ENCODE measurements at places on chromosomes 7 and 10.
A peak's percentile ranks its signal among the peaks of the same experiment; 100 is the strongest.

DNA sequence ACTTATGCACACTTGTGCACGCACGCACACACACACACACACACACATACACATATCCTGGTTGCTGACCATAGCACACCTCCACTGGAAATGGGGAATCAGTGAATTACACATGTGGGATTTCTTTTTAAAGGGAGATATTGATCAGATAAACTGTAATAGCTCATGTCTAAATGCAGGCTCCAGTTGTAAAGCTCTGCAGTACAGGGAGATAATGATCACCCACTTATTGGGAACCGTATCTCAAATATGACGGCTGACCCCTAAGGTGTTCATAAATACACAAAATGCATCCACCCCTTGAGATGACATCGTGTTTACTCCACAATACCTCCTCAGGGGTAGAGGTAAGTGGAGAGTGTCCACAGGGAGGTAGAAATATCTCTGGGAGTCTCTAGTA lies 79.2 kb downstream of the PLXNA4 start:
- DNase-seq = no peak

DNA sequence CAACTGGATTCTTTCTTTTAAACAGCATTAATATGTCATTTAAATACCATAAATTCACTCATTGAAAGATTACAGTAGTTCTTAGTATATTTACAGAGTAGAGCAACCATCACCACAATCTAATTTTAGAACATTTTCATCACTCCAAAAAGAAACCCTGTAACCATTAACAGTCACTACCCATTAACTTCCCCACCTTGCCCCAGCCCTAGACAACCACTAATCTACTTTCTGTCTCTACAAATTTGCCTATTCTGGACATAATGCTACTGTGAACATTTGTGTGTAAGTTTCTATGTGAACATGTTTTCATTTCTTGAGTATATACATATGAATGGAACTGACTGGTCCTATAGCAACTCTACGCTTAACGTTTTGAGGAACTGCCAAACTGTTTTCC lies 42.4 kb downstream of the P4HA1 start:
- no peak for DNase-seq

GRCh38 chr10:55104738-55105137 lies 303.7 kb upstream of the PCDH15 start:
- no peak for DNase-seq

DNA sequence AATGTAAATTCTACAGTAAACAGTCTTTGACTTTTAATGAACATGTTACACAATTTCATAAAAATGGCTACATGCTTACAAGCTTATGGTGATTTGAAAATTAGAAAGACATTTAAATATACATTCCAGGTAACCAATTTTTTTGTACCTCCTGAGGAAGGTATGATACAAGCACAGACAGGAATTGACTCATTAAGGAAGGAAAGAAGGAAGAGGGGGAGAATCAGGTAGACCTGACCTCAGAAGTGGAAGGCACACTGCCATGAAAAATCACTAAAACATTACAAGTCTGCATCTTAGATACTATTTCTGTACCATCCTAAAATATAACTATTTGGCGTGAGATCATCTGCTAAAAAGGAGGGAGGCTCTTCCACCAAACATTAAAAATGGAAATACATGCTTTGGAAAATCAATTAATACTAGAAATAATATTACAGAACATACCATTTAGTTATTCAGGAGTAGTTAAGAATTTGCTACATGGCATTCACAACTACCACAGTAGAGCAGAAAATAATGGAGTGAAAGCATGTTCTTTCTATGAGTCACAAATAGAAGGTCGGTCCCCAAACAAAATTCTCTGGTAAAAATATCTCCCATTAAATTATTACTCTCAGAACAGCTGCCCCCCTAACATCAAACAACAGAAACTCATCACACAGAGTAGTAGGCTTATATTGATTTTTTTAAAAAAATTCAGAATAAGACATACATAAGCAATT lies 15.2 kb downstream of the RAB11FIP2 start:
- no peak for DNase-seq

DNA sequence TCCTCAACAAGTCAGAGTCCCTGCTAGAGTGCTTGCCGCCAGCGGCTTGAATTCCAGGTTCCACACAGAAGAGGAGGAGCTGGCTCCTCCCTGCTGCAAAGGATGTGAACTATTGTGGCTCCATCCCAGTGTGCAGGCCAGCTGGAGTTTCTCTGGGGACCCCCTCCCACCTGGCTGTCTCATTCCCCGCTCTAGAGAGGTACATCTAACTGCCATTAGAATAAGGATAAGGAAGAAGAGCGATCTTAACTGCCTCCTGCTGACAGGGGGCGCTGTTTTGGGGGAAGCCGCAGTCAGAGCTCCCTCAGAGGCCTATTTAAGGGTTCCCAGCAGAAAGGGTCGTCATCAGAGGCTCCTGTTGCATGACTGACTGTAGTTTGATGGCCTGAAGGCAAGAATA lies 40.8 kb upstream of the HECW1 start:
- DNase-seq = no peak

DNA sequence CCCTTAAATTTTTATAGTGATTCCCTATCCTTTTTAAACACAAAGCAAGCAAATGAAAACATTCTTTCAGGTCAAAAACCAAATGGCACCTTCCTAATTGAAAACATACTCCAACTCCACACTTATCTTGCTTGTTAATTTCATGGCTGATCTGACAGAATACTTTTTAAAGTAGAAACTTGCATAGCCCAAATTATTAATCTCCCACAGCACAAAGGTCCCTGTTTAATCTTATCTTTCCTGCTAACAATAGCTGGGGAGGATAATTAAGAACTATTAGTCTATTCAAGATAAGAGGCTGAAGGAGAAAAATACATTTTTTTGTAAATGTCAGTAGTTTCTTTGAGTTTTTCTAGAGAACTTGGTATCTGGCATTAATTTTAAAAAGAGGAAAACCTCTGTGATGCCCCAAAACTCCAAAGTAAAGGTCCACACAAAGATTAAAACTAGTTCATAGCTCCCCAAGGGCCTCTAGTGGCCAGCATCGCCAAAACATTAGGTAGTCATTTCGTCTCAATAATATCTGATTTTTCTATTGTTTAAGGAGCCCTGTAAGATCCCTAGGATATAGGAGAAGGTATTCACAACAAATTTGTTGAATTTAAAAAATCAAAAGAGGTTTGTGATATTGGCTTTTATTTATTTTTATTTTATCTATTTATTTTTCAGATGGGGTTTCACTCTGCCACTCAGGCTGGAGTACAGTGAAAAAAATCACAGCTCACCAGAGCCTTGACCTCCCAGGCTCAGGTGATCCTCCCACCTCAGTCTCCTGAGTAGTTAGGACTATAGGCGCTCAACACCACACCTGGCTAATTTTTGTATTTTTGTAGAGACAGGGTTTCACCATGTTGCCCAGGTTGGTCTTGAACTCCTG lies 14.7 kb downstream of the CDNF start:
- DNase-seq = peak; percentile 27

DNA sequence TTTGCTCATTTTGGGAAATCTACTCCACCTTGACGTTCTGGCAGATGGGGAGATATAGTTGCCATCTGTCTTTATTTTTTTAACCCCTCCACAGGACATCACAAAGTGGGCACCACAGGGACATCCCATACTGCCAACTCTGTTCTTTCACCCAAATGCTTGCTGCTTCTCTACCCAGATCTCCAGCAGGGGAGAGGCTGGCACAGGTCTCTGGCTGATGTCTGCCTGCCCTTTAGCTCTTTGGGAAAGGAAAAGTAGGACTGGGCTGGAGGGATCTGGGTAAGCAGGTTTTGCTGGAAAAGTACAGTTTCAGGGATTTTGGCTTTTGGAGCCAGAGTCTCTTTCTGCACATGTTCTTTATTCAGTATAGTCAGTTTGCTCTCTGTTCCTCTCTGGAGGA lies 156.7 kb downstream of the ANLN start:
- DNase-seq = no peak

DNA sequence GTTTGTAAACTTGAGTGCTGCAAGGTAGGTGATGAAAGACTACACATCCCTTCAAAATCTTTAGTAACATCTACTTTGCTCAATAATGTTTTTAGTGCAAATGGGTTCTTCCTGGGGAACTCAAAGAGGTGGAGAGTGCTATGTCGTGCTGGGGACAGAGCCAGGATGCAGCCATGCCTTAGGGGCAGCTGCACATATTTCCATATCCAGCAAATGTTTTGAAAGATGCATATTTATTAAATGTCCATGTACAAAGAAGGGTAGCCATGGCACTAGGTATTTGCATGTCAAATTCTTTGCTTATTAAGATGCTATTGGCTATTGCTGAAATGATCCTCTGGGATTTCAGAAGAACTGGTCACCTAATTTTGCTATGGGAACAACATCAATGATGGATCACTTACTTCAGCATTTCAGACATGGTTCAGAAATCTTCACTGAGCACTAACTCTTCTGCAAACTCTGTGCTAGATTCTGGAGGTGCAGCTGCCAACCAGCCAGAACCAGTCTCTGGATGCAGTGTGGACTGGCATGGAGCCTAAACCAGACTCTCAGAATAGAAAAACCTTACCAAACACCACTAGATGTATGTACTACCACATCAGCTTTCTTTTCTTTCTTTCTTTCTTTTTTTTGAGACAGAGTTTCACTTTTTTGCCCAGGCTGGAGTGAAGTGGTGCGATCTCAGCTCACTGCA lies 31.7 kb upstream of the DNMBP start:
- no peak for DNase-seq

GRCh38 chr10:28396331-28396730 lies 93.5 kb upstream of the MPP7 start:
- DNase-seq = no peak

GRCh38 chr7:135364206-135364605 lies 130.6 kb downstream of the STRA8 start:
- no peak for DNase-seq

GRCh38 chr10:116669832-116670644 lies 49.3 kb downstream of the PNLIPRP2 start:
- DNase-seq = no peak

DNA sequence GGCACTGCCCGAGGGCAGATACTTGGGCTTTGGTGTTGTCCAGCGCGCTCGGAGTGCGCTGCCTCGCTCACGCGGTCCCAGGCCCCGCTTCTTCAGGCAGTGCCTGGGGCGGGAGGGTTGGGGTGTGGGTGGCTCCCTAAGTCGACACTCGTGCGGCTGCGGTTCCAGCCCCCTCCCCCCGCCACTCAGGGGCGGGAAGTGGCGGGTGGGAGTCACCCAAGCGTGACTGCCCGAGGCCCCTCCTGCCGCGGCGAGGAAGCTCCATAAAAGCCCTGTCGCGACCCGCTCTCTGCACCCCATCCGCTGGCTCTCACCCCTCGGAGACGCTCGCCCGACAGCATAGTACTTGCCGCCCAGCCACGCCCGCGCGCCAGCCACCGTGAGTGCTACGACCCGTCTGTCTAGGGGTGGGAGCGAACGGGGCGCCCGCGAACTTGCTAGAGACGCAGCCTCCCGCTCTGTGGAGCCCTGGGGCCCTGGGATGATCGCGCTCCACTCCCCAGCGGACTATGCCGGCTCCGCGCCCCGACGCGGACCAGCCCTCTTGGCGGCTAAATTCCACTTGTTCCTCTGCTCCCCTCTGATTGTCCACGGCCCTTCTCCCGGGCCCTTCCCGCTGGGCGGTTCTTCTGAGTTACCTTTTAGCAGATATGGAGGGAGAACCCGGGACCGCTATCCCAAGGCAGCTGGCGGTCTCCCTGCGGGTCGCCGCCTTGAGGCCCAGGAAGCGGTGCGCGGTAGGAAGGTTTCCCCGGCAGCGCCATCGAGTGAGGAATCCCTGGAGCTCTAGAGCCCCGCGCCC lies at the start of gene NPY:
Gene NPY, plus strand, starts transcription at position 294 of the 802 bp plus-strand sequence. CDS start 1,051 bp downstream, outside the sequence.
- DNase-seq = no peak

- DNase-seq = no peak
These were observed 171.2 kb downstream of the ELMO1 start for GRCh38 chr7:37277513-37277912.

- DNase-seq = no peak
These were observed 4.6 kb upstream of the LDB3 start for GRCh38 chr10:86663576-86664339.

Data from stimulated activated CD8-positive, alpha-beta memory T cell treated with anti-CD3 and anti-CD28 coated beads, Interleukin-7, amount 100 ng/mL, for 4 hours (primary cell).